ENCODE measurements at places on chromosomes 16 and 17. TPM values are rescaled to one million over a fixed set of nuclear protein-coding genes. Genes with fewer than 3 reads are reported as not detected.

- DNase-seq: peak; percentile 94
These were observed 53.3 kb upstream of the TOB1 start for GRCh38 chr17:50919321-50920040.

DNA sequence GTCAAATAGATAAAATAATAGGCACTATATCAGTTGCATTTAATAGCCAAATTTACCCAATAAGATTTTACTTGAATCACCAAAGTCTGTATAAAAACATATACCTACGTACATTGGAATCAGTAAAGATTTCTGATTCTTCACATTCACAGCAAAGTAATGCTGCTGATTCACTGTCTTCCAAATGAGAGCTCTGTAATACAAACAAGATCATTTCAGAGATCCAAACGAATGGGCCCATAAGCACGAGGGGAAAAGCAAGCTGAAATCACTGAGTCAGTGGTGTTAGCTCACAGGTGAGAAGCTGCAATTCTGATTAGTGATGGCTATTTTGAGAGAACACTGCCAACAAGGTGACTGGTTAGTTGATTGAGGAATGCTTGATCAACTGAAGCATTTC lies 81.3 kb downstream of the SSH2 start:
- no peak for DNase-seq

DNA sequence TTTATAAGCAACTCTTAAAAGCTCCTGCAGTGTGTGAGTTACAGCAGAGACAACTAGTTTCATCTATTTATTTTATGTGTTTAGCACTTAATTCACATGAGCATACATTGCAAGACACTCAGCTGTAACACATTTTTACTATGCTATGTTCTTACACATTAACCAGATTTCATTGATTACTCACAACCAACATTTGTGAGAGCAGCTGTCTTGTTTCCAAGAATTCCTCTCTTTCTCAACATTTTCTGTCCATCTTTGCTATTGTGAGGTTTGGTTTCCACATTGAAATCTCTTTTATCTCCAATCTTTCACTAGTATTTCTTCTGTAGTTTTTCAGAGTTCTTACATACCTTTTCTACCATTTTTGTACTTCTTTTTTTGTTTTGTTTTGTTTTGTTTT lies 51.2 kb downstream of the COPRS start:
- DNase-seq: no peak

DNA sequence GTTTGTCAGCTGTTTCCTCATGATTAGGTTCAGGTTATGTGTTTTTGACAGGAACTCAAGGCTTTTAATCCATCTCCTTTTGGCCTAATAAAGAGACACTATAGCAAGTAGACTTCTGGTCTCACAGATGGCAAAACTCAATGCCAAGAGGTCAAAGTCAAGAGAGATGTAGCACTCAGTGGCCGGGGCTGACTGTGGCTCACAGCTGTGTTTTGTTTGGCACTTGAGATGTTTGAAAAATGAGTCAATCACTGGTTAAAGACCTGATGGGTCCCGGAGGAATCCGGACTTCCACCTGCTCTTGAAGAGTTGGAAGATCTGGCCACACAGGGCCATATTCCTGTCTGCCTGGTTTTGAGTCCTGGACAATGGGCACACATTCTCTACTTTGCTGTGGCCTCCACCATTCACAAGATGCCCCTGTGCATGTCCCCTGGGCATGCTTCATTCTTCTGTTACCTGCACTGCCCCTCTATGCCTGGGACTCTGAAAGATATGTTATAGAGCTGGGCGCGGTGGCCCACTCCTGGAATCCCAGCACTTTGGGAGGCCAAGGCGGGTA lies 210.3 kb downstream of the SNX29 start:
- no peak for DNase-seq

- DNase-seq: no peak
These were observed 62.8 kb upstream of the GRIN2A start for GRCh38 chr16:10245002-10245401.

Gene PVALEF
- total RNA-seq: not detected

Data from posterior vena cava (tissue), 2 donors.